ENCODE measurements at places on chromosomes 4 and X.

- peak; percentile 90 for DNase-seq
These were observed 76.9 kb upstream of the SCOC start for GRCh38 chr4:140296335-140297220.

GRCh38 chr4:39025552-39026085 lies 6.6 kb downstream of the TMEM156 start:
- DNase-seq, result peak; percentile 22

DNA sequence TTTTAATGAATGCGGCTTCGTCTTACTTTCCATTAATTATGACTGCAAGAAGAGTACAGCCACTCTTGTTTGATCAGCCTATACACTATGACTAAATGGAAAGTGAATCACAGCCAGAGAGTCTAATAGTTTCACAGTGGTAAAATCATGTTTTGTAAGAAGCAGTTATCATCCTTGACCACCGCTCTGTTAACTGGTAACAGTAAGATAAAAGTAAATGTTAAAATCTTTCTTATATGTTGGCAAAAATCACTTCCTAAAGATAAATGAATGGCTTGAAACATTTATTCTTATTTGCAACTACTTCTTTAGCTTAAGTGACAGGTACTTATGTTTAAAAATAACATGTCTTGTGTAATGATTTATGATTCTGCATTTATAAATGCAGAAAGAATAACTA lies 13.2 kb downstream of the GALNT7 start:
- peak; percentile 62 for DNase-seq

- no peak for DNase-seq
These were observed 54.1 kb upstream of the PHOX2B start for GRCh38 chr4:41802590-41802989.

DNA sequence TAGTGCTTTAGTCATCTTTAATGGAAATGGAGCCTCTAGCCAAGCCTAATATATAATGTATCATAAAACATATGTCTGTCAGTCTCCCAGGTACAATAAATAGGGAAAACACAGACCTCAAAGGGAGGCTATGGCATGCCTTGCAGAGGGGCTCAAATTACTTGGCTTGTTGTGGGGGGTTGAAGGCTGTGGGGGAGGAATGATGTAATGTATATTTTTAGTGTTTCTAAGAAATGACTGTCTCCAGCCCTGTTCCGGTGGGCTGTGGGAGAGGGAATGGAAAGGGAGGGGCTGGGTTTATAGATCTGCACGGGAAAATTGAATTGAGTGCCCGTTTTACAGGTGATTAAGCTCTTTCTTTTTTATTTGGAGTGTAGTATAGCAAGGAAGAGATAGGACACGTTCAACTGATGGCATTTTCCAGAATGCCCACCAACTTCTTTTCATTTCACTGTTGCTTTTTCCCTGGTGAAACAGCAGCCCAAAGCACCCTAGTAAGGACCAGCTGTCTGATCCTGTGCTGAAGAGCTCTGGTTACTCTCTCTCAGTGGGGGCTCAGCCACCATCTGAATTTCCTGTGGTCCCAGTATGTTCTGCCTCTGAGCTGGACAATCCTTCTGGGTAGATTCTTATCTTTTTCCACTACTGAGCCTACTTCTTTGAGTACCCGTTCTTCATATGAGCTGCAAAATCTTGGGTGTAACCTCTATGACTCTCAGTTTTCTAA lies 220.7 kb upstream of the CASK start:
- peak; percentile 23 for DNase-seq

DNA sequence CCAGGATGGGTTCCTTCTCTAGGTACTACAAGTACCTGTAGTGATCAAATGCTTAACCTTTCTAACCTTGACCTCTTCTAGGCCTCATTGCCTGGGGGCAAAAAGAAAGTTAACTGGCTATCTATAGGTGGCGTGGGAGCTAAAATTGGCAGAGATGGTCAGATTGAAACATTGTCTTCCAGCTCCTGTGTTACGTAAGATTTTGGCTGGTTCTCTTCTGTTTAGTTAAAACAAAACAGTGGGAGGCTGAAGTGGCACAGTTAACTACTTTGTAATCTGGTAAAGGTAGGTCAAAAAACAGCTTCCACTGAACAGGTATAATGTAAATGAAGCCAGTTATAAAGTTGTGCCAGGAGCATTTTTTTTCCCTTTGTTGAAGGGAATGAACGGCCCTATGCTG lies 115.2 kb downstream of the MBNL3 start:
- DNase-seq, result no peak

DNA sequence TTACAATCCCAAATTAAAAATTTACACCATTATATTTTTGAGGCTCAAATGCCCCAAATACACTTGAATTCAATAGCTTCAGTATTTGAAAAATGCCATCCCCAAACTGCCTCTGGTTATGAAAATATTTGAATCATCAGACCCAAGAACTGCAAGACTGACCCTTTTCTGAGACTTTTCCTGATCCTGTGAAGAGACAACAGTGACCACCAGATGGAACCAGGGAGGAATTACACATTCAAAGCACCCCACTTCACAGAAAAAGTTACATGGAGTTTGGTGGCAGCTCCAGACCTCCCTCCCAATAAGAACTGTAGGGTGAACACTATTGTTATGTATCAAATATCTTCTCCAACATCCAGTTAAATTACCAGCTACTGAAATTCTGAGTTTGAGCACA lies 44.0 kb upstream of the SCD5 start:
- peak; percentile 9 for DNase-seq

DNA sequence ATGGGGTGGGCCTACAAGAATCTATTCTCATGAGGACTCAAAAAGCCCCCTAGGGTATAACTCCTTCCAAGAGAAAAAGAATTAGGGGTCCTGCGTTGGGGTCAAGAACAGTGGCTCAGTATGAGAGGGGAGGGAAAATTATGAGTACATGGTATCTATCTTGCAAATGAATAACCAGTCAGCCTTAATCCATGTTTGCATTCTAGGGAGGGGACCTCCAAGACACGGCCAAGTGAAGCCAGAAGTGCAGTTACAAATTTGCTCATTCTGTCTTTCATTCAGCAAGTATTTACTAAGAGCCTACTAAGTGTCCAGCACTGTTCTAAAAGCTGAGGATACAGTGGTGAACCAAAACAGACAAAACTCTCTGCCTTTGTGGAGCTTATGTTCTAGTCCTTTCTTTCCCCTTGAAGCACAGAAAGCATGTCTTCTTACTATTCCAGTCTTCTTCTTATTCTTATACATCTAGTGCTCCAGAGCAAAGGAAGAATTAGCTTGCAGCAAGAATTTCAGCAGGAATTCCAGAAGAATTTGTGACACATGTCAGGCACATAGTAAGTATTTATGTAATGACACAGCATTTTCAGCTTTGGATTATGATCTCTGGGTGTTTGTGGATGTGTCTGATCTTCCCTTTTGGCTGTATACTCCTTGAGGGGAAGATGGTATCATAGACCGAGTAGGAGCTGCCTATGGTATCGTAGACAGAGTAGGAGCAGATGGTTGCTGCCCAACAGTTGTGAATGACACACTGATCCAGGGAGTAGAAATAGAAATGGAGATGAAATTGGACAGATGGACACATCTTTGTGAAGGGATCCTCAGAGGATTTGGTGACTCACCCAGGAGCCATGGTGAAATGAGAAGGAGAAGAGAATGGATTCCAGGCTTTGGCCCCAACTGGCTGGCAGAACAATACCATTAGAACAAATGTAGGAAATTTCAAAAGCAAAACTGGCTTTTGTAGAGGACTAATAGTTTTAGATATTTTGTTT lies 75.9 kb downstream of the COQ2 start:
- peak; percentile 13 for DNase-seq

GRCh38 chr4:76968937-76969336 lies 19.4 kb downstream of the SEPTIN11 start:
- DNase-seq, result no peak

Data from fibroblast of upper back skin (primary cell).